ENCODE measurements at places on chromosomes 7 and 10. TPM values are rescaled to one million over a fixed set of nuclear protein-coding genes. Genes with fewer than 3 reads are reported as not detected.

- no peak for DNase-seq
These were observed 93.0 kb downstream of the EBF3 start for GRCh38 chr10:129870961-129871621.

DNA sequence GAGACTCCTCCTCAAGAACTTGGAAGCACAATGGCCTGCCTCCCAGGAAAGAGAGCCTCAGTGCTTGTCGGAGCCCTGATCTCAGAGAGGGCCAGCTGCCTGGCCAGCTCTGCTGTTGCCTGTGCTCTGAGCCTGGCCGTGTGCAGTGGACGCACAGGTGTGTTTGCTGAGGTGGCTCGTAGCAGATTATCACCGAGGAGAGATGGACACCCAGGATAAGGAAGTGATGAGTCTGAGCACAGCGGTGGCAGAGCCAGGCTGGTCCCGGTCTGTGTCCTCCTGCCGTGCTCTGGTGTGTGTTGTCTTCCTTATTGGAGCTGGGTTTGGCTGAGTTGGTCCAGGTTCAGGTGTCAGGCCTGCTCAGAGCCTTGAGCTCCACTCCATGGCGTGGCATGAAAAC, 208.5 kb downstream of the EBF3 start:
- DNase-seq, result no peak

DNA sequence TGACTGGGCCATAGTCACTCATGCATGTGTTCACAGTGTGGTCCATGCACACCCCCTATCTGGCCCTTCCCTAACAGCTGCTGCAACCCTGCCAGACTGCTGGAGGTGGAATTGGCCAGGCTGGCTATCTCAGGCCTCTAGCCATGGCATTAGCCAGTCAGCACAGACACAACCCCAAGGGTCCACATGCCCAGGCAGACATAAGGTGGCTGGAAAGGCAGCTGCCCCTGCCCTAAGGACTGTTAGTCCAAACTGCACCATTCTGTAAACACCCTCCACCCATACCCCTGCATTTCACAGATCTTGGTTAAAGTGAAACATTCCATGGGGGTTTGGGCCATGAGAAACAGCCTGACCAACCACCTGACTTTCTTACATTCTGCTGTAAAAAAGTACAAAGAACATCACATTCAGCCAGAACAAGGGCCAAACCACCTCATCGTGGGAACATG, 137.4 kb upstream of the KCNMA1 start:
- no peak for DNase-seq

DNA sequence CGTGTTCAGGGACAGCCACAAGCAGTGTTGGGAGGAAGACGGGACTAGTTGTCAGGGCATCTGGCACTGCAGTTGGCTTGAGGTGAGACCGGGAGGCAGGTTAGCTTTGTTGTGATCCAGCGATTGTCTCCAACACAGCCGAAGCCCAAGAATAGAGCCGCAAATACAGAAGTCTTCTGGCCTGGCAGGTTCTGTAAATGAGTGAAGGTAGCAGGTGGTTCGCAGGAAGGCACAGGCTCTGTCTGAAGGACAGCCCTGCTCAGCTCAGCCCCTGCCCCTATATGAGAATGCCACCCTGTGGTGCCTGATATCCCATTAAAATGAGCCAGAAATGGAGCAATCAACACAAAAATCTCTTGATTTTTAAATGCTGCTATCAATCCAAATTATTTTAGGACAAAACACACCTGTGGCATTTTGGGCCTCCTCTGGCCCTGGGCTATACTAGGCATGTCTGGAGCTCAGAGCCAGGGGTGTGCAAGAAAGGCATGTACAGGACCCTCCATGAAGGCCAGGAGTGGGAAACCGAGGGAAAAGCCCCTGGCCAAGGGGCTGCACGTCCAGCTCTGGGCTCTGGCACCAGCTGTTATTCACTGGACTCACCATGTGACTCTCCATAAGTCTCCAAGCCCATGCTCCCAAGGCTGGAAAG, 11.2 kb upstream of the C10orf71 start:
- DNase-seq, result no peak

GRCh38 chr10:11236234-11236633, 218.6 kb downstream of the CELF2 start:
- DNase-seq, result no peak

- DNase-seq, result no peak
These were observed 16.5 kb downstream of the ANLN start for GRCh38 chr7:36406156-36406555.

GRCh38 chr10:73759512-73760115, 15.4 kb downstream of the SEC24C start:
- DNase-seq, result no peak

DNA sequence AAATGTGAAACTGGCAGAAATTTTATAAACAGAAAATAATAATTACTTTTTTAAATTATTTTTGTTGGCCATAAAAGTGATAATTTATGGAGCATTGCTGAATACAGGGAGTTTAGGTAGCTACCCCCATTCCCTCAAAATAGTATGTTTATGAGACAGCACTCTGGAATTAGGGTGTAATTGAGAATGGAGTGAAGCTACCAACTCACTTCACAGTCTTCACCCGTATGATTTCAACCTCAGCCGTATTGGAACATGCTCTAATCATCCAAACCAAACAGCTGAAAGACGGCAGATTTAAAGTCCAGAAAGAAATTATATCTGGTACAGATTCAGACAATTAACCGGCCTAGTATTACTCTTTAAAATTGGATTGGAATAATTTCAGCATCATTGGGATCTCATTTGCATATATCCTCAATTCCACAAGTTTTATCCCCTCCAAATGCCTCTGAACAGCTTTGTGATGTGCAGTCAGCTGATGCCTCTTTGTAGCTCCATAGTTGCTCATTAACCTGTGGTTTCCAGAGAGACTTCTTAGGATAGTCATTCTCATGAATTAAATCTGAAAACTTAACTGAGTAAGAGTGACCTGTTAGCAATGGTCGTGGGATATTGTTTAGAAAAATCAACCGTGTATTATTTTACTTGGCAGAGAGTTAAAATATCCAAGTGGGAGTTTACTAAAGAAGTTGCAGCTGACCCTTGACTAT, 59.1 kb upstream of the GJD4 start:
- no peak for DNase-seq

Gene CPA4
- total RNA-seq, result 0.72 TPM

Gene ABCC2
- total RNA-seq, result 6.2 TPM

Gene TSPAN15
- 11.5 TPM for total RNA-seq

Gene PHKG1
- total RNA-seq, result 1.7 TPM

Gene AOAH
- not detected for total RNA-seq

Gene KCP
- total RNA-seq, result 2.9 TPM

Gene TACC2
- total RNA-seq, result 52.6 TPM

Gene JMJD1C
- 68.7 TPM for total RNA-seq

Gene CHST12
- 15.0 TPM for total RNA-seq
